ENCODE measurements at places on chromosomes 1 and 21.
A peak's percentile ranks its signal among the peaks of the same experiment; 100 is the strongest.

- DNase-seq: no peak
These were observed at the start of gene DYNLT5 for GRCh38 chr1:66752000-66752592. TSS of gene DYNLT5 (plus strand) at chr1:66752459. CDS start at chr1:66754659, 2,200 bp downstream.

- no peak for DNase-seq
These were observed 14.8 kb downstream of the MT1HL1 start for GRCh38 chr1:236989290-236990051.

- DNase-seq: no peak
These were observed 59.3 kb downstream of the TOR1AIP2 start for GRCh38 chr1:179818260-179818659.

- DNase-seq: no peak
These were observed 77.7 kb downstream of the KIRREL1 start for GRCh38 chr1:158071138-158071537.

DNA sequence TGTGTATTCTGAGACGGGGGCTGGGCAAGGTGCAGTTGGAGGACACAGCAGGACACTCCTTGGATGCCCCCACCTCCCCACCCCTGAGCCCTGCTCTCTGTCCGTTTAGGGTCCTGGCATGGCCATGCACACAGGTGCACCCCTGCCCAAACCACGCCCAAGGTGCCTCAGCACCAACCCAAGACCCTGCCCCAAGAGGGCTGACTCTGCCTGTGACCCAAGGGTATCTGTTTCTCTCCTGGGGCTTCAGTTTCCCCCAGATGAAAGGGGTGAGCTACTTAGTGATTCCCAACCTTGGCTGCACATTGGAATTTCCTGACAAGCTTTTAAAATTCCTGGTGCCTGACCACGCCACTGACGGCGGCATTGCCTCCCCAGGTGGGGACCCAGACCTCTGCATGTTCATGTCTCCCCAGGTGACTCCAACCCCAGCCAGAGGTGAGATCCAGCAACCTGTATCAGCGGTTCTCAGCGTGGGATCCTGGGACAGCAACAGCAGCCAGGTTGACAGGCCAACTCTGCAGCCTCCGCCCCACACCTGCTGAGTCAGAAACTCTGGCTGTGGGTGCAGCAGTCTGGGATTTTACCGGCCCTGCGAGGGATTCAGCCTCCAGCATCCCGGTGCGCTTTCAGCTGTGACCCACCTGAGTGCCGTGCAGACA is 483.4 kb downstream of the NPHP4 start:
- DNase-seq: no peak

DNA sequence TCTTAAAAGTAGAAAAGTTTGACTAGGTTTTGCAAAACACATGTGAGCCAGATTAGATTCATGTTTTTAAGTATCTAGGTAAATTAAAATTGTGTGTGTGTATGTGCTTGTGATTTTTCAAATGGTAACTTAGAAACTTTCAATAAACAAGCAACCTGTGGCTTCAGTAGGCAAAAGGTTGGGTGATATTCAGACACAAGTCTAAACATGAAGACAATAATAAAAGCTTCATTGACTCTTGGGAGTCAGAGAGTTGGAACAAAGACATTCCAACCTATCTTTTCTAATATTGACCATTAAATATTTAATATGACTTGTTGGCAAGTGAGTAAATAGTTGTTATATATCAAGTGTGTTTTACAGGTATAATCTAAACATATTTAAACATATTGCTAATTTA is 1049.6 kb upstream of the ADGRL4 start:
- no peak for DNase-seq

GRCh38 chr1:97778718-97779117 is 142.1 kb downstream of the DPYD start:
- no peak for DNase-seq

DNA sequence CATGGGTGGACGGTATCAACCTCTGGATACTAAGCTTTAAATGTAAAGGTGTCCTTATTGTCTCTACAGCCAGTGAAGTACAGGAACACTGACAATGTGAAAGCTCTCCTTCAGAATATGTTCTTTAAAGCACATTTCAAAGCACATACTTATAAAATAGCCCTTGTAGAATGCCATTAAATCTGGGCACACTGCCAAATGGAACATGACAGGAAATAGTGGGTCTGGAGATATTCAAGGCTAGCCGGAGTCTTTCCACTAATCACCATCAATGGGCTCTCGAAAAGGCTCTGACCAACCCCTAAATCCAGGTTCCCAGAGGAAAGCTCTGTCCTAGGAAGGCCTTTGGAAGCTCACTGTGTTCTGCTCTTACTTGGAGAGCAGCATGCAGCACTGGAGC is 46.6 kb downstream of the PLD5 start:
- DNase-seq: peak; percentile 47

DNA sequence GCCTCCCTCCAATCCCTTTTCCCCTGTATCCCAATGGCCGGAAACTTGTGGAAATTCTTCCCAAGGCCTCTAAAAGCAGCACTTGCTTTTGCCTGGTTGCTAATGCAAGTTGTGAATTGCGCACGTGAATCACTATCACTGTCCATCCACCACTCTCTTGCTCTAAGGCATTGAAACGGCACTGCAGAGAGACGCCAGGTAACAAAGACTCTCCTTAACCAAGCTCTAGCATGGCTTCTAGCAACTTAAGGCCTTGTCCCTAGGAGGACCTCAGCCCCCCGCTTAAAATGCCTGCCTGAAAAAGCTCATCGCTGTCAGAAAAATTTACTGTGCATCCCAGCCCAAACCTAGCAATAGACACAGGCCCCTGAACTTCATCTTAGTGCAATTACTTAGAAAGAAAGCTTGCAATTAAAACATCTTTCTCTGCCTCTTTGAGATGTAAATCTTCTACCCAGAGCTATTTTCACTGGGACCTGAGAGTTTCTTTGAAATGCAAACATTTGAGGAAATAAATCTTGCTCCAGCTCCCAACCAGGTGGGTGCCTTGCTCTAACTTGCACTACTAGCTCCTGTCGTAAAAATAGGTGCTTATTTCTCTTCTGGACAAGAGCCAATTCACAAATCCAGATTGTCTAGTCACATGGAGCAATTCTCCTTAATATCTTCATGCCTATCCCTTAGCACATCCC is 32.9 kb upstream of the ITLN2 start:
- no peak for DNase-seq

DNA sequence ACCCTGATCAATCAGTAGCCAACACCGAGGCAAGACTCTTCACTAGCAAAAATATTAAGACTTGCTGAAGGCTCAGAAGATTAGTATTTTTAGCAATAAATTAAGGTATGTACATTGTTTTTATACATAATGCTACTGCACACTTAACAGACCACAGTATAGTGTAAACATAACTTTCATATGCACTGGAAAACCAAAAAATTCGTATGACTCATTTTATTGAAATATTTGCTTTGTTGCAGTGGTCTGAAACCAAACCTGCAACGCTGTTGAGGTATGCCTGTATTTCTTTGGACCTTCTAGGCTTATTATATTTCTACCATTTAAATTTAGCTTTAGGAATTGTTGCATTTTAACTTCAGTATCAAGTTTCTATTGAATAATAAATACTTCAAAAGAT is 65.8 kb upstream of the BCL9 start:
- DNase-seq: no peak

- DNase-seq: no peak
These were observed 178.7 kb downstream of the CYYR1 start for GRCh38 chr21:26394341-26394740.

Measured in NCI-H1105 (cell line).